Effector CD8-positive, alpha-beta T cell (primary cell): ENCODE measurements at places on chromosomes 12 and 14.
A peak's percentile ranks its signal among the peaks of the same experiment; 100 is the strongest.

DNA sequence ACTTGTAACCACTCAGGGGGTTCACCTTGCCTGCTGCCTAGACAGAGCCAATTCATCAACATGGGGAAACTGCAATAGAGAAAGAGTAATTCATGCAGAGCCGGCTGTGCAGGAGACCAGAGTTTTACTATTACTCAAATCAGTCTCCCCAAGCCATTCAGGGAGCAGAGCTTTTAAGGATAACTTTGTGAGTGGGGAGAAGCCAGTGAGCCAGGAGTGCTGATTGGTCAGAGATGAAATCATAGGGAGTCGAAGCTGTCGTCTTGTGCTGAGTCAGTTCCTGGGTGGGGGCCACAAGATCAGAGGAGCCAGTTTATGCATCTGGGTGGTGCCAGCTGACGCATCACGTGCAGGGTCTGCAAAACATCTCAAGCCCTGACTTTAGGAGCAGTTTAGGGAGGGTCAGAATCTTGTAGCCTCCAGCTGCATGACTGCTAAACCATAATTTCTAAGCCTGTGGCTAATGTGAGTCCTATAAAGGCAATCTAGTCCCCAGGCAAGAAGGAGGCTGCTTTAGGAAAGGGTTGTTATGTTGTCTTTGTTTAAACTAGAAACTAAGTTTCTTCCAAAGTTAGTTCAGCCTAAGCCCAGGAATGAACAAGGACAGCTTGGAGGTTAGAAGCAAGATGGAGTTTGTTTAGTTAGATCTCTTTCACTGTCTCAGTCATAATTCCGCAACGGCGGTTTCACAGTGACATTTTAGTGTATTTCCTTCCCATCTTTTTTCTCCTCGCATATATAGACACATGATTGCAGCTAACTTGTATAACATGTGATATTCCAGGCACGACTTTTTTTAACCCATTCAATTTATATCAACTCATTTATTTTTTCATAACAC lies 68.9 kb upstream of the NCOR2 start:
- peak; percentile 5 for DNase-seq

- DNase-seq = no peak
Observed at GRCh38 chr12:127192391-127192790, 1074.6 kb upstream of the TMEM132C start.

- DNase-seq = no peak
Observed at GRCh38 chr12:54653025-54653424, 4.9 kb upstream of the DCD start.

- DNase-seq = no peak
Observed at GRCh38 chr12:76064904-76065303, 19.6 kb downstream of the NAP1L1 start.

- DNase-seq = no peak
Observed at GRCh38 chr14:106094654-106095189, 568.3 kb downstream of the TMEM121 start.

DNA sequence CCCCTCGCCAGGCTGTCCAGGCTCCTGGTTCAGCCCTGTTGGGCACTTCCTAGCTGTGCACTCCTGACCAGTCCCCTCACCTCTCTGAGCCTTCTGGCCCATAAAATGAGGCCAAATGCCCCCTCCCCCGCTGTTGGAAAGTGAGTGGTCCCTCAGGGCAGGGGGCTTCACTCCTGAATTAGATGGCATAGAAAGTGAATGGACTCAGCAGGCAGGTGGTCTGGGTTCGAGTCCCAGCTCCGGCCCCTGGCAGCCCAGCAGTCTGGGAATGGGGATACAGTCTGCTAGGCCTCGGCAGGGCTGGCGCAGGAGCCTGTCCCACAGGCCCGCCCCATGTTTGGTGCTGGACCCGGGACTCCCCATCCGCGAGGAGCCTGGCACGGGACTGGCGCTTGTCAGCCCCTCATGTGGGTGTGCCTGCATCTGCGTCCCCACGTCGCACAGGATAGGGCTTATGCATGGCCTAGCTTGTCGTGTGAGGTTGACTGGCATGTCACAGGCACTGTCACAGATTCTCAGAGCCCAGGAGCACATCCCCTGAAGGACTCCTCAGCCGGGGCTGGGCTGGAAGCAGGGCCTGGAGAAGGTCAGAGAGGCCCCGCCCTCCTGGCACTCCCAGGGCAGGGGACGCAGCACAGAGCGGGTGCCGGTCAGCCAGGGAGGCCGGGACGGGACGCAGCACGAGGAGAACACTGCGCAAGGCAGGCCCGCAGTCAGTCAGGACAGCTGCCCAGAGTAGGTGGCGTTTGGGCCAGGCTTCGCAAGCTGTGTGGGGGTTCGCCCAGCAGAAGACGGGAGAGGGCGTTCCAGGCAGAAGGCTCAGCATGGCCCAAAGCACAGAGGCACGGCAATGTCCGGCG lies 40.5 kb downstream of the DIO3 start:
- no peak for DNase-seq

DNA sequence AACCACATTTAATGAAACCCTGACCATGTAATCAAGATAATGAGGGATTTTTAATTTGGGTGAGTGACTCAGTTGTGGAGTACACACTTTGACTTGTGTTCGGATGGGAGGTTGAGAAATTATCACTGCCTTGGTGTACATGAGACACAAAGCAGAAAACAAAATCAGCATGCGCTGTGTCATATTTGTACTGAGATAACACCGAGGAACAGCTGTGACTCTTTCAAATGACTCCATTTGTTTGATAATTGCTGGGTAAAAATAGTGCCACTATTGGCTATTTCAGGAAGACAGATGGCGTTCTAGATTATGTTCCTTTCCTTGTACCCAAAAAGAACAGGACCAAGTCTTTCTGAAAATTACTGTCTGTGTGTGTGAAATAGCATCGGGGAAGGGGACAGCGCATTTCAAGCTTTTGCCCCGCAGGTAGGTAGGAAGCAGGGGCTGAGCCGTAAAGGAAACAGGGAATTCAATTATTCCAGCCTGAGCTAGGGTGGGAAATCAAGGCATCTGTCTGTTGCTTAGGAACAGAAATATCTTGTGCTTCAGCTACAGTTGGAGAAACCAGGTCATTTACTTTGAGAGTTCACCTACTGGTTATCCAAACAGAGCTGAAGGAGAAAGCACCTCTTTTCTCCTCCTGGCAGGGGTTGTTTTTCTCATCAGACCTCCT lies 114.3 kb downstream of the SNAPC1 start:
- DNase-seq = no peak

DNA sequence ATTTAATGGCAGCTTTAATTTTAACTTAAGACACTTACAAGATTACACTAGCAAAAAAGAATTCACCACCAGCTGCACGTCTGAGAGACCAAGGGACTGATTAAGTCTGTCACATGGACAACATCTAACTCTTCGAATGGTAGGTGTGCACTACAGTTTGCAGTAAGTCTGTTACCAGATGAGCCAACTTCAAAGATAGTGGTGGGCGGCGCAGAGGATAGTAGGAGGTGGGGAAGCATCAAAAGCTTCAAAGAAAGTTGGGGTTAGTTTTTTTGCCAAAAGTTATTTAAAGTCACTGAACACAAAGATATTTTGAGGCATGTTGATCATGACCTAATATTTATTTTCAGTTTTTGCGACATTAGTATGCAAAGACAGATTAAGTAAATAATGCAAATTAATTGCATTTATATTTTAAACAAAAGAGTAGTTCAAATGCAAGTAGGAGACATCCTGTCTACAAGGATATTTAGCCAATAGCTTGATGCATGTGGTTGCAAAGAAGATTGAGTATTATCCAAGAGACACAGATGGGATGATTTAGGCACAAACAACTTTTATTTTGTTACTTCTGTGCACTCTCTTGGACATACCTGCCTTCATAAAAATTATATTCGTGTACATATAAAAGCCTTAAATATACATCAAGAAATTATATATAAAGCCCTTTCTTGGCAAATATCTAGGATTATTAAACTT lies 327.7 kb downstream of the BMP4 start:
- no peak for DNase-seq

DNA sequence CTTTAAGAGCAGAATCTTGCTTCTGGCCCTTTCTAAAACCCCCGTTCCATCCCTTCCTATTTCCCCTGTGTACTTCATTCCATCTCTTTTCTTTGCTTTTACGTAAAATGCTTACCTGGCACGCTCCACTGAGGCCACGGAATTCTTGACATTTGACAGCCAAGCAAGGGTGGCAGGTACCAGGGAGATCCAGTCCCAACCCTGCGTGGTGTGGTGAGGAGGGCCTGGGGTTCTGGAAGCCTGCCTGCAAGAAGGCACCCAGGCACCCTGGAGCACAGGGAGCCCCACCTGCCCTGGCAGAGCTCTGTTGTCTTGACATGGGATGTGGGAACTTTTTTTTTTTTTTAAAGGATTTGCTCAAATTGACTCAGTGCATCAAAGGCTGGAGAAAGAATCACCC lies 48.6 kb downstream of the ITPK1 start:
- no peak for DNase-seq

DNA sequence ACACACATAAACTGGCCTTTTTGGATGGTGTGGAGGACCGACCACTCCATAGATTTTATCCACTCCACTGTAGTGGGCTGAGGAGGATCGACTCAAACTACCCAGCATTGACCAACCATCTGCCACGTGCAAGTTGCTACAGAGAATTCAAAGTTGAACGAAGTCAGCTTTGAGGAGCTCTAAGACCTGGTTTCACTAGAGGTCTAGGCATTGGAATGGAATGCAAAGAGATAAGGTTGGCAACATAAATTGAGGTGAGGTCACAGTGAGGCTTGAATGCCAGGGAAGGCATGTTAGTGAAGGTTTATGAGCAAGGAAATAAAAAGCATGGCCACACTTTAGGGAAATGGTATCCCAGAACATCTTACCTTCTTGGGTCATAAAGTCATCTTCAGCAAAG lies 14.5 kb downstream of the VWF start:
- DNase-seq = no peak

DNA sequence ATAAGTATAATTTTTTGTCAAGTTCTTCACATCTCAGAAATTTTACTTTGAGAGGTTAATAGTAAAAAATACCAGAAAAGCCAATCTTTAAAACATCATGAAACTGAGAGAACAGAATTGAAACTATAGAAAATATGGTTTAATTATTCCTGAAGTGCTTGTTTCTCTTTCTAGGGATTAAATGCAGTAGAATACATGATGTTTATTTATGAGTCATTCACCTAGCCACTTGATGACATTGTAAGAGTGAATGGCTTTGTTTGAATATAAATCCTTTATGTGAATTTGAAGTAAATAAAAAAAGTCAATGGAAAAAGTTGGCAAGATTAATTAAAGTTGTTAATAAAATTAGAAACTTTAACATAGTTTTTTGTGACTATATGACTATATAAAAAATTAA lies 48.4 kb downstream of the KTN1 start:
- no peak for DNase-seq

GRCh38 chr12:9906873-9907272 lies 25.3 kb downstream of the CLEC2A start:
- no peak for DNase-seq

GRCh38 chr12:76450690-76451089 lies 102.5 kb upstream of the BBS10 start:
- no peak for DNase-seq

- DNase-seq = no peak
Observed at GRCh38 chr12:109140560-109140959, 24.2 kb downstream of the ACACB start.

GRCh38 chr12:14424545-14424944 lies 59.1 kb downstream of the ATF7IP start:
- no peak for DNase-seq

DNA sequence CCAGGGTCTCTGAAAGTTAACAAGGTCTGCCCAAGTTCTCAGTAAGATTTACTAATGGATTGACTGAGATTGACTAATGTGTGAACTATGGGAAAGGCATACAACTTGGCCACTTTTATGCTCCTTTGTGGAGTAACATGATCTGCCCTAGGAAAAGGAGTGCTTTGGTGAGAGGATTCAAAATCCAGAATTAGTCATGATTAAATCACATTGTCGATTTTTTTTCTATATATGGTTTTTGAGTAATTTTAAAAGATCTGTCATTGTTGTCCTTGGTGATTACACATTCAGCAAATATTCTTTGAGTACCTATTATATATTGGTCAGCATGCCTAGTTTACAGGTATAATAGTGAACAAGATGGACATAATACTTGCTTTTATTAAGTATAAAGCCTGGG lies 147.7 kb upstream of the SYT10 start:
- DNase-seq = no peak

- DNase-seq = no peak
Observed at GRCh38 chr12:125469683-125470082, 404.4 kb downstream of the AACS start.

DNA sequence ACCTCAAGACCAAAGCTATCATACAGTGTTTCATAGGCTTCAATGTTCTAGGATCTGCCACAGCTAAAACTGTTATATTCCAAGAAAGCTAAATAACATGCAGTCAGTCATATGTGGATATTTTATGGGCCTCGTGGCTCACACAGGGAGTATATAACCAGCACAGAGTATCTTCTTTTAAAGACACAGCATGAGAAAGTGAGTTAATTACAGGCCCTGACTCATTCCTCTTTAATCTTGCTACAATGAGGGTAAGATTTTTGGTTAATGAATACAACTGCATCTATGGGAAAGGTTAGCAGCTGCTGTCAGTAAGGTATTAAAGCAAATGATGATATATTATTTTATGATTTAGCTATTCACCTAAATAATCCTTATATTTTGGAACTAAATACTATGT lies 111.0 kb downstream of the TRAFD1 start:
- DNase-seq = no peak

GRCh38 chr12:16294376-16294956 lies 17.0 kb upstream of the SLC15A5 start:
- no peak for DNase-seq

- no peak for DNase-seq
Observed at GRCh38 chr12:105341010-105341409, 10.5 kb downstream of the C12orf75 start.

GRCh38 chr12:51383269-51383905 lies 7.8 kb downstream of the GALNT6 start:
- no peak for DNase-seq

GRCh38 chr12:89469361-89469760 lies 55.2 kb downstream of the GALNT4 start:
- DNase-seq = no peak

GRCh38 chr12:66190519-66191370 lies 1.7 kb downstream of the IRAK3 start:
- no peak for DNase-seq

GRCh38 chr14:105495101-105495989 lies 4.3 kb downstream of the TEDC1 start:
- no peak for DNase-seq

- no peak for DNase-seq
Observed at GRCh38 chr12:48744251-48745008, 27.9 kb upstream of the CCNT1 start.

GRCh38 chr12:90770861-90771260 lies 184.1 kb downstream of the CCER1 start:
- no peak for DNase-seq
